ENCODE measurements at places on chromosomes 11 and 22.

DNA sequence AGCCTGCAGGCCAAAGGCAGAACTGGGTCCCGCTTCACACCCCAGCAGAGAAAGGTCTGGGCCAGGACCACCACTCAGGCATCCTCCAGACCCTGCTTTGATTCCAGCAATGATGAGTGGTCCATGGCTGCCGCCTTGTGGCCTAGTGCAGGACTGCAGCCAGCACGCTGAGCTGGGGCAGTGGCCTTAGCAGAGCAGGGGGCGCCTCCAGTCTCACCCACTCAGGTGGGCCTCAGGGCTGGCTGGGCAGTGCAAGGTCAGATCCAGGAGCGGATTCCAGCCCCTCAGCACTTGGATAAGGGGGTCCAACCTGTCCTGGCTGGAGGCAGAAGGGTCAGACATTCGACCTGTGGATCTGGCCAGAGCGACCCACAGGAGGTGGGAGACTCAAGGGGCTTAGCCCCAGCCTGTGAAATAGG, 9.6 kb upstream of the PDE2A start:
- peak; percentile 19 for DNase-seq

DNA sequence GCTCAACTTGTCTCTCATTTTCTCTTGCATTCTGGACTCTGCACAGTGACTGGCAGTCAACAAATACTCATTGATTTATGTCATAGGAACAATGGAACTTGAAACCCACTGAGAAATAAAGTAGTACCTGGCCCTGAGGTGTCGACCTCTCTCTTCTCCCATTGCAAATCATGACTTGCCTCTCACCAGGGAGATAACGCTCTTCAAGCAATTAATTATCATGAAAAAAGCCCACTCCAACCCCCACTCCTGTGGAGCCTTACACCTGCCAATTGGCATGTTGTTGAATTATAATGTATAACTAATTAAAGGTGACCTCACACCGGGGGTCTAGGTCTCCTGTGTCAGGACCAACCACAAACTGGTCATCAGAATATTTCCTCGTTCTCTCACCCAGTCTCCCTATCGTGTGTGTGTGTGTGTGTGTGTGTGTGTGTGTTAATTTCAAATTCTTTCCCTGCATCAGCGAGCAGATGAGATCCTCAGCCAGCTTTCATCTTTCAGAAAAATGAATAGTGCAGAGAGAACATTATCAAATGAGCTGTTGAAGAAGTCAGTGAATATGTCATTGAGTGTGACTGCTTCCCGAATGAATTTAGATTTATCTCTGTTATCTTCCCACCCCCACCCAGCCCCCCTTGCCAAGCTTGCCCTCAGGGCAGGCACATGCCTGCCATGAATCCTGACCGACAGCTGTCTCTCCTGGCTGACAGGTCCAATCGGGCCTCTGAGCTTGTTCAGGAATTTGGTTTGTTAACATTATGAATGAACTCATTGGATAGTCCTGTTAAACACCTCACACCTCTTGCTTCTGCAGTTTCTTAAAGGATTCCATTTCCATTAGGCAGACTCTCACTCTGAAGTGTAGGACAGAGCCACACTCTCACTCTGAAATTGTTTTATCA, 357.4 kb downstream of the INSC start:
- no peak for DNase-seq

GRCh38 chr22:17074648-17075002, 10.2 kb upstream of the IL17RA start:
- DNase-seq: peak; percentile 40

DNA sequence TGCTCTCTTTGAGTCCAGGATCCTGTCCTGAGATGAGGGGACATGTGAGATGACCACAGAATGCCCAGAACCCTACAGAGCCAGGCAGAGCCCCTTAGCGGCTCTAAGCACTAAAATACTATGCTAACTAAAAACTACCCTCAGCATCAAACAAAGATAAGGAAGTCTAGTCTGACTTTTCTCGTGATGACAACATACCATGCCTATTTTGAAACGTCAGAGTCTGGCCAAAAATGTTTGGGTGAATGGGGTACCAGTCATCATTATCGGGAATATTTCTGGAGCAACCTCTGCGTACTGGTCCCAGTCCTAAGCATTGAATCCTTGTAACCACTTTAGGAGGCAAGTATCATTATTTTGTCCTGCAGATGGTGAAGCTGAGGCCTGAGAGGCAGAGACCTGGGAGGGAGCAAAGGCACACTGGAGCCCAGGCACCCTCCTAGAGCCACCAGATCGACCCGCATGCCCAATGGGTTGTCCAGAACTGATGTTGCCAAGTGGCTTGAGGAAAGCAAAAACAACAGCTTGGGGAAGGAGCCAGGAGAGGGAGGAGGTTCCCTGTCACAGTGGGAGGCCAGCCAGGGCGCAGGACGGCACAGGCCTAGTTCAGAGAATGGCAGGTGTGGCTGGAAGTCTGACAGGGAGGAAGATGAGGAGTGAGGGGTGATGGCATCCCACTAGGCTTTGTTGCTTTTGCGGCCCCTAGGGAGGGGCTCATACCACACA, 7.2 kb upstream of the OSM start:
- peak; percentile 41 for DNase-seq

DNA sequence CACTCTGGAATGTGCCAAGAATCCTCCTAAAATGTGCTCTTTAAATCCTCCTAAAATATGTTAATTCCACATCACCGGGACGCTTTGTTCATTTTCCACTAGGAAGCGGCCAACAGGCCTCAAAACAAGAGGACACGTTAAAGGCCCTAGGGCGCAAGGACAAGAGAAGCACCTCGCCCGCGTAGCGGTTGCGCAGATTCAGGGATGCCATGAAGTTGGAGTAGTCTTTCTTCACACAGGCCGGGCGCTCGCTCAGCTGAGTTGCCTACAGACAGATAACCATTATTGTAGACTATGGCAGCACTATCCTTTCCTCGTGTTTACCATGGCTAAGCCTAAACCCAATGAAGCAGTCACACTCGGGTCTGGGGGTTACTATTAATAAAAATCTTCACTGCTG, 29.5 kb upstream of the SERPIND1 start:
- DNase-seq: no peak

DNA sequence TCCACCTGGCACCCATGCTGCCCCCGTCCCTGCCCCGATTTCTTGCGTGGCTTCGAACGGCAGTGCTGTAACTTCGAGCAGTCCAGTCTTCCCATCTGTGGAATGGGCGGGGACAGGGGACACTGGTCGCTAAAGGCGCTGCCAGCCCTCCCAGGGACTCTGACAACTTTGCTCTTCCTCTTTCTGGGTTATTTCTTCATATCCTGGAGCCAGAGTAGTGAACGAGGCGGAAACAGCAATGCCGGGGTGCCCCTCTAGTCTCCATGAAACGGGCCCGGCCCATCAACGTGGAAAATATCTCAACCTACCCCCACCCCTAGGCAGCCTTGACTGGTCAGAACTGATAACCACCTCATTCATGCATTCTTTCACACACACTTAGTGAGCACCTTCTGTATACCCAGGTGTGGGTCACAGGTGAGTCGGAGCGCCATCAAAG, 42.8 kb downstream of the TRIOBP start:
- no peak for DNase-seq

GRCh38 chr11:88012456-88012855, 162.8 kb downstream of the RAB38 start:
- DNase-seq: no peak

- no peak for DNase-seq
Measured at GRCh38 chr22:48894064-48894671, 933.5 kb downstream of the BRD1 start.

DNA sequence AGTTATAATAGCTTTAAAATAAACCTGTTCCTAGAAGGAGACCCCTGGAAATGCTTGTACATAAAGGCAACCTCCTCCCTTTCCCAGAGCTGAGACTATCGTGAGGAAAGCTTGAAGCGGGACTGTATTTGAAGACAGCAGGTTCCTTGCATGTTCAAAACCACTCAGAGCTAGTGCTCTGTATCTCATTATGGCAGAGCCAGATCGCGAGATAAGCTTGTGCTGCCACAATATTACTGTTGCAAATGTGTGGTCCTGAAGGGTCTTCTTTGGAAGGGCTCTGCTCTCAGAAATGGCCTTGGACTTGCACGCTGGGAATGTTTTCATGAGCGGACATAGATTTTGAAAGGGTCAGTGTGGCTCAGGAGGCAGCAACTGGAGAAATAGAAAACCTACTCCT, 168.2 kb downstream of the KIRREL3 start:
- no peak for DNase-seq

GRCh38 chr22:26762503-26763472, 105.4 kb downstream of the MIAT start:
- DNase-seq: no peak

- peak; percentile 36 for DNase-seq
Measured at GRCh38 chr11:61626580-61627380, 45.9 kb upstream of the SYT7 start.

GRCh38 chr22:37832022-37832857, 9.1 kb downstream of the GALR3 start:
- no peak for DNase-seq

DNA sequence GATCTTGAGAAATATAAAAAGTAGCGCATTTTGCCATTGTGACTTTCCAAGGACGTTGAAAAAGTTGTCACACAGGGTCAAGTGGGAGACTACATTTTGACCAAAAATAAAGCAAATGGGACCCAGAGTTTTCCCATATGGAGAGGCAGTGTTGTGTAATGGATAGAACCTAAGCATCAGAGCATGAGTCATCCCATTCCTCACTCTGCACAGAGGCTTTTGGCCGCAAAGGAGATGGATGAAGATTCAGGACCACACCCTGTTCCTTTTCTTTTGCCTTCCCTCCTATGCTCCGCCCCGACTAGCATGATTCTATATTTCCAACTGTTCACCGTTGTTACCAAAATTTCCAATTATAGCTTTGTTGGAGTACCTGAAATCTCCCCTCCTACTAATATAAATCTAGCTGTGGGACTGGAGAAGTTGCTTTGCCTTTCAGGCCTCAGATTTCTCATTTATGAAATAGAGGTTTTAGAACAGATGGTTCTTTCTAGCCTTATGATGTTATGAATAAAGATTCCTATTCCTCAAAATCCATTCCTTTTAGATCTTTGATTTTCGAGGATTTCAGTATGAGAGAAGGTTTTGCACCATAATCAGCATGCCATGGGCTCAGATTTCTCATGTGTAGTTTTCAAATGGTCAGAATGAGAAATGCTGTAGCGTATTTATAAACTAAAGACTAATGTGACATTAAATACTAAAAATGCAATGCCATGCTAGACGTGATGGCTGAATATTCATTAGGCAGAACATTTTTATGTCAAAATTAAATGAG, 921.9 kb upstream of the TENM4 start:
- DNase-seq: no peak

- DNase-seq: peak; percentile 5
Measured at GRCh38 chr11:1390569-1391164, 933 bp downstream of the BRSK2 start.

GRCh38 chr11:45754261-45754709, 50.7 kb upstream of the SLC35C1 start:
- peak; percentile 2 for DNase-seq

GRCh38 chr22:46212195-46212594, 37.9 kb downstream of the CDPF1 start:
- DNase-seq: no peak

DNA sequence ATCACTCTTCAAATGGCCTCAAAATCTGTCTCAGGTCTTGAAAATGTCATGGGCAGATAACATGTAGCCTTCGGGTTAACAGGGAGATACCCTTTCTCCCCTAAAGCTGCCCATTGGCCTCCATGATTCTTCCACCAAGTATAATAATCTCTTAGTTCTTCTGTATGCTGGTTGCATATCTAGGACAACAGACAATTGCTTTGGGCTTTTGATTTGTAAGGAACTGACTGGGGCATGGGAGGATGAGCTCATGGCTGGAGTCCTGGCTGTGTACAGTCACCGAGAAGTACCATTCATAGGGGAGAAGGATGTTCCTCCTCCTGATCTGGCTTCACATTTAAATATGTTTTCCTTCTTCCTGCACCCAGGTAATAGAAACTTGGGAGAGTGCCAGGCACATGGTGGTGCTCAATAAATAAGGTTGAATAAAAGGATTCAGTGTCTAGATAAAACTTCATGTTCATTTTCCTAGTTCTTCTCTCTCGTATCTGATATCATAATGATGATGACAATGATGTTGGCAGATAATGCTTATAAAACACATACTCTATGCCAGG, 2.8 kb upstream of the AMPD3 start:
- DNase-seq: peak; percentile 19

GRCh38 chr11:75839851-75840250, 24.8 kb downstream of the UVRAG start:
- DNase-seq: no peak

- no peak for DNase-seq
Measured at GRCh38 chr22:50673231-50674129, 857 bp downstream of the SHANK3 start.

DNA sequence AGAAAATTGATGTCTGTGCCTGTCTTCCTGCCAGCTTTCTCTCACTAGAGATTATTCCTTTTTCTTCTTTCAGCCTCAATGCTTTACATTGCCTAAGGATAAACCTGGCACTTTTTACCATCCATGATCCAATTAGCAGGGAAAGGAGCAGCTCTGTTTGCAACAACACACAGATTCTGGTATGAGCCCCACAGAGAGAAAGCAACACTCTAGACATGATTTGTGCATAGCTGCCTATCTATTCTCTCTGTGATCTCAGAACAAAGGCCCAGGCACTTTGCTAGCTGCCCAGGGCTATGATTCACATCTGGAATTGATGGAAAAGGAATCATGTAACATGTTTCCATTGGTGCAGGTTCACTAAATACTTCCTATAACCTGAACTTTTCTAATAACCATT, 685.0 kb downstream of the ETS1 start:
- DNase-seq: no peak

GRCh38 chr11:118274186-118274585, 10.1 kb upstream of the MPZL2 start:
- DNase-seq: no peak

- peak; percentile 1 for DNase-seq
Measured at GRCh38 chr11:125807909-125808308, 20.0 kb downstream of the PATE3 start.

GRCh38 chr11:44687388-44687787, 39.4 kb upstream of the TSPAN18 start:
- DNase-seq: no peak

DNA sequence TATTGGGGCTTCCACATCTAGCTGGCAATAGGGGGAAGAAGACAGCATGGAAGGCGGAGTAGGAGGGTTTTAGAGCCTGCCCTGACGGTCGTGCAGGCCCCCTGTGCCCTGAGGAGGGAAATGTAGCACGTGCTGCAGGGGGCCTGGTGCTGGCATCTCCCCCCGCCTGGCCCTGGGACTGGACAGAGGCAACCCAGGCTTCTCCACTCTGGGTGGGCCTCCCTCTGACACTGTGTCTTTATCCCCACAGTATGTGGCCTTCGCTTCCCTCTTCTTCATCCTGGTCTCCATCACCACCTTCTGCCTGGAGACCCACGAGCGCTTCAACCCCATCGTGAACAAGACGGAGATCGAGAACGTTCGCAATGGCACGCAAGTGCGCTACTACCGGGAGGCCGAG, 36.8 kb downstream of the KCNC1 start:
- no peak for DNase-seq

GRCh38 chr11:22076271-22076930, 116.5 kb upstream of the ANO5 start:
- no peak for DNase-seq
